ENCODE measurements at places on chromosomes 2 and 18.

GRCh38 chr2:95240556-95240955 lies 33.2 kb downstream of the ZNF892 start:
- no peak for DNase-seq

GRCh38 chr2:113698892-113699447 lies 57.5 kb downstream of the SLC35F5 start:
- DNase-seq = no peak

DNA sequence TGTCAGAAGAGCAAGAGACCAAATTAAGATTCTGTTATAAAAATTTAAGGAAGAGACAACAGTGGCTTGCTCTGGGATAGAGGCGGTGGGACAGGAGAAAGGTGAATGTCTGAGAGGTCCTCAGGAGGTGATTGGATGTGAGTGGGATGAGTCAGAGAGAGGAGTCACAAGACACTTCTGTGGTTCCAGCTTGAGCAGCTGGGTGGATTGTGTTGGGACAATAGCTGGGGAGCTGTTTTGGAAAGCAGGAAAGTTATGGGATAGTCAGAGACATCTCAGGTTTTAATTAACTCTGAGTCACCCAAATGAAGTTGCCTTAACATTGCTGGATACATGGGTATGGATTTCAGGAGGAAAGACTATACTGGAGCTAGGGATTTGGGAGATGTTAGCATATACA lies 218.0 kb upstream of the TRIB2 start:
- no peak for DNase-seq

- no peak for DNase-seq
Observed at GRCh38 chr2:139946690-139947089, 1166.5 kb upstream of the NXPH2 start.

- no peak for DNase-seq
Observed at GRCh38 chr18:58661423-58661822, 9.8 kb upstream of the MALT1 start.

DNA sequence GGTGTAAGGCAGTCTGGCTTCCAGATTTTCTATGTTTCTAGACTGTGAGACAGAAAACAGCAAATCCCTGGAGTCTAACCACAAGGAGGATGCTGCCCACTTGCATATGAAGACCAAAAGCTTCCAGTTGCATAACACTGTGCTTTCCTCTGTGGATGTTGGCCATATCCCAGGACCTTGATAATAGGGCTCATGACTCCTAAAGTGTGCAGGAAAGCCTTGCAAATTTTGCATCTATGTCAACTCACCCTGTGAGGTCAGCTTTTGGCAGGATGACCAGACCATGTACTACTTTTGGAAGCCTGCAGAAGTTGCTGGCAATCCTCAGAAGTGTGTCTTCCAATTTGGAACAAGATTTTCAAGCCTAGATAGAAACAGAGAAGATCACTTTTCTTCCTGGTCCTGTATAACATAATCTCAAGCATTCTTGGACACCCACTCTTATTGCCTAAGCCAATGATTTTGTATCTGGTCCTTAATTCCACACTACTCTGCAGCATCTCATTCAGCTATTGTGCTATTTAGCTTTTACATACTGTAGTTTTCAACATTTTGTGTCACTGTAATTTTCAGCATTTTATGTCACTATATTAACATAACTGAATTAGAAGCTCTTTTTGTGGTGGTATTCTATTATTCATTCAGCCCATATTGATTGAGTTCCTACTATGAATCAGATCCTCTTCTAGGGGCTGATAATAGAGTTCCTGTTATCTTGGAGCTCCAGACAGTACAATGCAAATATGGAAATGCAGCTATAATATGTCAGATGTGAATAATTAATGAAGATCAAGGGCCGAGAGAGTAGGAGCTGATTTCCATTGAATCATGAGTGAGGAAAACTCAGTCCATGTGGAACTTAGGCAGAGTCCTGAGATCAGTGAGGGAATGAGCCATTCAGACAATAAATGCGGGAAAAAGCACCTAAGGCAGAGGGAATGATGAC lies 85.3 kb upstream of the RAB27B start:
- no peak for DNase-seq

DNA sequence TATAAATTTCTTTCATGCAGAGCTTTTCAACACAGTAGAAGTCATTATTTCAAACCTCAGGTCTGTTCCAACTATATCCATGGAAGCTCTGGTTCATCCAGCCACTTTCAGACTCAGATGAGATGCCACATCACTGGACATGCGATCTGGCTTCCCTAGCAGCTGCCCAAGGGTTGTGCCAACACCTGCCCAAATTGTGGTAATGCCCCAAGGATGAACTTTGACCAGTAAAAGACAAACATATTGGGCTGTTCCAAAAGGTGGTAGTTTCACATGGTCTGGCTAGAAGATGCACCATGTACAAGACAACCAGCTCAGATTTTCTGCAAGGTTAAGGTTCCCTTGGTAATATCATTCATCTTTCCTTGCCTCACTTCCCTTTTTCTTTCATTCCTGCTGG lies 101.9 kb downstream of the THADA start:
- no peak for DNase-seq

GRCh38 chr18:65752625-65753325 lies 2.0 kb downstream of the CDH7 start:
- DNase-seq = no peak

DNA sequence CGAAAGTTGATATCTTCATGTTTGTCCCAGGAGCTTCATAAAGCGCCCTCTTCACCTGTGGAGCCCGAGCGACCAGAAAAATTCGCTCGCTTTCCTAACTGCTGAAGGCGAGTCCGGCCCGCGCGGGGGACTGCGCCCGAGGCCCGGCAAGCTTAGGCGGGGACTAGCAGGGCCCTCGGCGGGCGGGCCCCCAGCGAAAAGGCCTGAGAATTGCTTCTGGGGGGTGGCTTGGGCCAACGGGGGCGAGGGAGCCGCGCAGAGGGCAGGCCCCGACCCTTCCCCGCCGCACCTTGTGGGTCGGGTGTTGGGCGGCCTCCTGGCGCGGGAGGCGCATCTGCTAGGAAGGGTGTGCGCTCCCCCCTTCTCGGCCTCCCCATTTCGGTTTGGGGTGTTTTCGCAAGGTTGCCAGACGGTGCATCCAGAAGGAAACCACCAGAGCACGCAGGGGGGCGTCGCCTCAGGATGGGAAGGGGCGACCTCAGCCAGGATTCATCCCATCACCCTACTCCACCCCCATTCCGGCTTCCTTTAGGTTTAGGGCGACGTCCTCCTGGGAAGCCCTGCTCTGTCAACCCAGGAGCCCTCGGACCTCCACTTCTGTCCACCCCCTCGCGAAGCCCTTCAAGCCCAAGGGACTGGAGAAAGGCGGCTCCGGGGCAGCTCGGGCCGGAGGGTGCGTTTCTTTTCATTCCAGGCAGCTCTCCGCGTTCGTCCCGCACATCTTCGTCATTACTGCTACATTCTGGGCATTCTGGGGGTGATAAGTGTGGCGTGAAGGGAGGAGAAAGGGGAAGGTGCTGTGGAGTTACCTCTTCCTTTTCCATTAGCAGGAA lies 9.1 kb downstream of the SP9 start:
- DNase-seq = no peak

DNA sequence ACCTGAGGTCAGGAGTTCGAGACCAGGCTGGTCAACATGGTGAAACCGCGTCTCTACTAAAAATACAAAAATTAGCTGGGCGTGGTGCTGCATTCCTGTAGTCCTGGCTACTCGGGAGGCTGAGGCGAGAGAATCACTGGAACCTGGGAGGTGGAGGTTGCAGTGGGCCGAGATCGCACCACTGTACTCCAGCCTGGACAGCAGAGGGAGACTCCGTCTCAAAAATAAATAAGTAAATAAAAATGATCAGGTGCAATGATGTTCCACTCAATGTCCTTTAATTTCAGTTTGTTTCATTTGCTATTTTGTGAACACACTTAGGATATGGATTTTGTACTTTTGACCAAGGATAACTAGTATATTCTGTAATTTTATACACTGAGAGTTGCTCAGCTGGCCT lies 9.3 kb downstream of the HADHA start:
- DNase-seq = peak; percentile 18

DNA sequence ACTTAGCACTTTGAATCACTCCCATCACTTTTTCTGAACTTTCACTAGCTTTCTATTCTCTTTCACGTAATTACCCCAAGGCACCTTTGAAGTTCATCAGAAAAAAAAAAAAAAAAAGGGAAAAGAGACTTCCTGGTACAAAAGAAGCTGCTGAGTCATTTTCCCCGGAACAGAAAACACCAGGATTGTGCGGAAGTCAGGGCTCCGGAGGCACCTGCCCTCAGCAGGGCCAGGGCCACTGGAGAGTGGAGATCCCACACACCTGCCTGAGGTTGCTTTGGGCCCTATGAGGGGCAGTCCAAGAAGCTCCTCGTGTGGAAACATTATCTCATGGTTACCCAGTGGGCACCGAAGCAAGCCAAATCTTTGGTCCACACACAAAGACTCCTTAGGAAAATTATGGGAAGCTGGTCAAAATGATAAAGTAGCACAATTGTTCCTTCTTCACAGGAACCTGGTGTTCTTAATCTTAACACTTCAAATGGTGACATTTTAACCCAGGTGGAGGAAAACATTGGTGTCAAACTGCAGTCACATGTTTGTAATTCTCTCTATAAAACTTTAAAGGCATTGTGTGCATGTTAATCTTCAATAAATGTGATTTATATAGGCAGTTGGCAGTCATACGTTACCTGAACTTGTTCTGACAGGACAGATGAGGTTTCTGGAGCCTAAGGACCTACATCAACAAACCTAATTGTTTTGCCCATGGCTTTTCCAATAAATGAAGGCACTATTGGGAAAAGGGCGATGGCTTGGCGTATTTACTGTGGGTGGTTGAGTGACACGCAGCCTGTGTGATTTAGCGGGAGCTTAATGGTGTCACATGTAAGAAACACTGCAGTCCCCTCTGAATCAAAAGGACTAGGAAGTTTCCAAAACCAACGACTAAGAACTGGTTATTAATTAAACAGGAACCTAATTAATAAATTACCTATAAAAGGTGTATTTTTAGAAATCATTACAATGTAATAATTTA lies 23.4 kb upstream of the FAM110C start:
- no peak for DNase-seq

DNA sequence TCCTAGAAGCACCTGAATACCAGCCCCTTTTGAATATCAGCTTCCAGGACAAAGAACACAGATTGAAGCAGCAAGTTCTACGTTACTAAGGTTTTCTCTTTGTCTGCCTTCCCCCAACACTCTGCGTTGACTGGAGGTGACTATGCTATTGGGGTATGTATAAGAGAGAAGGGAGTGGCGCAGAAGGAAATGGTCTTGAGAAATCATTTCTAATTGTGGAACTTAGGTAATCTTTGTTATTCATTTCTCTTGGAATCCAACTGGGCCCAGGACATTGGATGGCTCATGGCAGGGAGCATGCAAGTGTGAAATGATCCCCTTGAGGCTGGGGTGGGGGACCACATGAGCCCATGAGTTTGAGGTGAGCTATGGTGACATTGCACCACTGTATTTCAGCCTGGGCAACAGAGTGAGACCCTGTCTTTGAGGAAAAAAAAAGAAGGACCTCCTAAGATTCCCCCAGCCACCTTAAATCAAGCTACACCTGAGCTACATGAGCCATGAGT lies 29.7 kb downstream of the XDH start:
- no peak for DNase-seq

GRCh38 chr2:239388236-239389151 lies 12.3 kb downstream of the HDAC4 start:
- DNase-seq = no peak

DNA sequence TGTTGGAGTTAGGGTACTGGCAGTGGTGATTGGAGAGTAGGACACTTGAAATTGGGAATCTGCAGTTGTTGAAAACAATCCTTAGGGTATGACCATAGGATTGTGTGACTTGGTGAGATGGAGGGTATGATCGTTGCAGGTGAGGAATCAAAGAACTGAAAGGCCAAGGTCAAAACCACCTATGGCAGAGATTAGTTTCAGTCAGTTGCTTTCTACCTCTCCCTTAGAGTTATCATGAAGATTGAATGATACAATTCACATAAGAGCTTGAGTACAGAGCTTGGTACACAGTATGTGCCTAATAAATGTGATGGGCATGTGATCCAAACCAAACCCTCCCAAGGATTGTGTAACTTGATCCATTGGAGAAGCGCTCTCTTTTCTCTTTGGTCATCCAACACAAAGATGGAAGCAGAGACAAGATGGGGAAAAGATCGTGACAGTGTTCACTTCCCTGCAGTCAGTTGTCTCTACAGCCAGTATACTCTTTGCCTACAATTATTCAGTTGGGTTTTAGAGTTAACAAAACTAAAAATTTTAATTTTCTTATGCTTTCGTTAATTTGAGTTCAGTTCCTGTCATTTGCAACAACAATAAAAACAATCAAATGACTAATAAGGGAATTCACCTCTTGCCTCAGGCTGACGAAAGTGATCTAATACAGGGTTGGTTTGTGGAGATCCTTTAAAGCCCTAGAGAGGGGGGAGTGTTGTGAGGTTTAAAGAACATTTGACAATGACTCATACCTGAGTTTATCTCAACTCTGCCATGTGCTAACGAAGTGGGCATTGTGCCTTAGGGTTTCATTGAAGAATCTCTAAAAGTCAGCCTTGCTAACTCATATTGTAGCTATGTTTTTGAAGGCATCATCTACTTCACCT lies 14.8 kb upstream of the SMAD2 start:
- no peak for DNase-seq

DNA sequence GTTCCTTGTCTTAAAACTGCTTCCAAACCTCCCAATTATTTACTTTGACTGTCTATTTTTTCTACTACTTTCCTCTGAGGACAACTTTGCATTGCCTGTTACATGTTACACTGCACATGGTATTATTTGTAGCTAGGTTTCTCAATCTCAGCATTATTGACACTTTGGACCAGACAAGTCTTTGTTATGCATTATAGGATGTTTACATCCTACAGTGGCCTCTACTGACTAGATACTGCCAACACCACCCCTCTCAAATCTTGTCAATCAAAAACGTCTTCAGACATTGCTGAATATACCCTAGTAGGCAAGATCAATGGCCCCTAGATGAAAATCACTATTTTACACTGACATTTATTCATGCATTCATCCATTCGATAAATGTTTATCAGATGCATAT lies 129.6 kb upstream of the DNAJC10 start:
- DNase-seq = no peak

DNA sequence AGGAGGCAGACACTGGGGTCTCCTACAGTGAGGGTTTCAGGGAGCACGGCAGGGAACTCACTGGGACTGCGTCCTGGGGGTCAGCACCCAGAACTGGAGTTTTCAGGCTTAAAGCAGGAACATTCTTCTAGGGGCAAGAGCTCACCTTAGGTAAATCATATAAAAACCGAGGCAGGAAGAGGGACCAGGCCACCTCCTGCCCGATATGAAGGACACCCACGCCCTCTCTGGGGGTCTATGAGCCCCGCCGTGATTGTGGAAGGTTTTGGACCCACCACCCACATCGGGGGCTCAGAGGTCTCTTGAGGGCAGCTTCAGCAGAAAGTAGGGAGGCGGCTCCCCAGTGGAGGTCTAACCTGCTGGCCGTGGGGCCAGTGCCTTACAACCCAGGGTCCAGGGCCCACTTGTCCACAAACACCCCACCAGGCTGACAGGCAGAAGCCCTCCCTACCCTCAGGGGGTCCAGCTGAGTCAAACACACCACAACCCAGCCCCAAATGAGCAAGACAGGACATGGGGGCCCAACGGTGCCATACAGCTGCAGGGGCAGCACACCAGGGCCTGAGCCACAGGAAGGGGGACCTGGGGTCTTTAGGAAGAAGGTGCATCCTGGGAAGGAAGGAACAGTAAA lies 25.3 kb downstream of the CROCC2 start:
- no peak for DNase-seq

GRCh38 chr18:3593381-3593903 lies 143.5 kb downstream of the TGIF1 start:
- no peak for DNase-seq

- DNase-seq = no peak
Observed at GRCh38 chr2:161415987-161416707, at the start of gene TBR1. TSS of gene TBR1 (plus strand) at chr2:161416297. CDS start at chr2:161416411, 114 bp downstream.

Measured in CD4-positive, alpha-beta T cell treated with Interferon alpha-2 for 1 hour (primary cell).